ENCODE measurements at places on chromosomes 12 and 14. TPM values are rescaled to one million over a fixed set of nuclear protein-coding genes. Genes with fewer than 3 reads are reported as not detected.

DNA sequence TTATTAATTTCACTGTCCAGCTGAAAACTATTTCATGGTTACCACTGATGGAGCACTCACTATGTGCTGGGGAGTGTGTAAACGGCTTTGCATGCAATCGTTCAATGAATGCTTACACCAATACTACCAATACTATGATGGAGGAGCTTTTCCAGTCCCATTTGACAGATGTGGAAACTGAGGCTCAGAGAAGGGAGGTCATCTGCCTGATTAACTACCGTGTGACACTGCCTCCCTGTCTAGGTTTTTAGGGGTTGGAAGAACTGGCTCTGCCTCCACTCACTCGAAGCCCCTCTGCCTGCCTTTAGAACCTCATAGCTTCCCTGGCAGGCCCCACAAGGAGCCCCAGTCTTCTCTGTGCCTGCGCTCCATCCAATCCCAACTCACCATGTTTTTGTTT lies 11.9 kb downstream of the MSI1 start:
- no peak for DNase-seq

DNA sequence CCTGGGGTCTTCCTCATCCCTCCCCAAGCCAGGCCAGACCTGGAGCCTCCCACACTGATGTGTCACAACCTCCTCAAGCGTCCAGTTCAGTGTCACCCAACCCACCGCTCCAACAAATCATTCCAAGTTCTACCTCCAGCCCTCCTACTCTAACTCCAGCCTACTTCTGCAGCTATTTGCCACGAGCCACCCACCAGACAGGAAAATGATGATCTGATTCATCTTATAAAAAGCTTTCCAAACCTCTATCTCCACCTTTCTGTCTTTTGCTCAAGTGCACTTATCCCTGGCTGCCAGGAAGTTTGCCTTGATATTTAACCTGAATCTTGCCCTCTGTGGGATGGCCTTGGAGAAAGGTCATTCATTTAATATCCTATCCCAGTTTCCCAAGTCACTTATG lies 30.2 kb downstream of the SMUG1 start:
- DNase-seq, result no peak

- no peak for DNase-seq
These were observed 22.9 kb downstream of the SPTLC2 start for GRCh38 chr14:77593501-77593961.

DNA sequence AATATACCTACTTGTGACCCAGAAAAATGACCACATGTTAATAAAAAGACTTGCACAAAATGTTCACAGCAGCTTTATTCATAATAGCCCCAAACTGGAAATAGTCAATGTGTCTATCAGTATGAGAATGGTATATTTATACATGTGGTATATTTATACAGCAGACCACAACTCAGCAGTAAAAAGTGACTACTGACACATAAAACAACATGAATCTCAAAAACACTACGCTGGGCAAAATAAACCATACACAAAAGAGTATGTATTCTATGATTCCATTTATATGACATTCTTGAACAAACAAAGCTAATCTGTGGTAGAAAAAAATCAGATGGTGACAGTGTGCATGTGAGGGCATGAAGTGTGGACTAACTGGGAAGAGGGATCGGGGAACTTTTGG lies 35.1 kb downstream of the ARF6 start:
- no peak for DNase-seq

DNA sequence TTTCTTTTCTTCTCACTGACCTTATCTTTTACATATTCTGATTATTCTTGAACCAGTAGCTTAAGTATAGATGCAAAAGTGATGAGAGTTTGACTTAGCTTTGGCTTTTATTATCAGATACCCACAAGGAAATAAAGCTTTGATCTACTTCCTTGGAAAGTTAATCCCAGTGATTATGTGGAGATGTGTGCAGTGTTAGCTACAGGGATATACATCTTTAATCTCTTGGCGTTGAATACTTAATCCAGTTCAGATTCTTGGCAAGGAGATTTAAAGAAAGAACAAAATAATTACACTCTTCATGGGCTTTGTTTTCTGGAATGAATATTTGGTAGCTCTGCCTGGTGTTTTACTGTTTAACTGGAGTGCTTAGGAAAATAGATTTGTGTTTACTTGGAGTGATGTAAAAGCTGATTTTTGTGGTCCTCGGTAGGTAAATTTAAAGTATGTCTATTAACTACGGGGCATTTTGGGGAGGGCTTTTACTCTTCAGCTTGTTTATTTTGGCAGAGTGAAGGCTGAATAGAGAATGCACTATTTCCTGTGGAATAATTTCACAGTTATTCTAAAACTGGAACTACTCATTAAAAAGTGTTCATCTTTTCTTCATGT lies 150.1 kb upstream of the LRIG3 start:
- no peak for DNase-seq

DNA sequence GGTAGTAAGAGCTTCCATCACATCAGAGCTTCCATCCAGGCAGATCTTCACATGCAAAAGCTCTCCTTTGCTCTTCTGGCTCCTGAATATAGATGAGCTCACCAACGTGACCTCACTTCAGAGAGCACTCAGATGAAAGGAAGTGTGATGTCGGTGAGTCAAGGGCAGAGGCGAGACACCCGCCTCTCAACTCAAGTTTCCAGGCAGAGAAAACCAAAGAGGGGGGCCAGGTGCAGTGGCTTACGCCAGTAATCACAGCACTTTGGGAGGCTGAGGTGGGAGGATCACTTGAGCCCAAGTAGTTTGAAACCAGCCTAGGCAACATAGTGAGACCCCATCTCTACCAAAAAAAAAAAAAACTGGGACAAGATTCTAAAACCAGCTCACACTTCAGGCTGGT lies 126.9 kb downstream of the DUSP6 start:
- no peak for DNase-seq

Gene GLRX5
- 40.3 TPM for total RNA-seq

Gene TSPAN8
- not detected for total RNA-seq

Gene FOXN4
- total RNA-seq, result not detected

Gene DNM1L
- 82.1 TPM for total RNA-seq

Gene GPR84
- 0.41 TPM for total RNA-seq

Data from endothelial cell (in vitro differentiated cells).